ENCODE measurements at places on chromosomes 5 and 9.

DNA sequence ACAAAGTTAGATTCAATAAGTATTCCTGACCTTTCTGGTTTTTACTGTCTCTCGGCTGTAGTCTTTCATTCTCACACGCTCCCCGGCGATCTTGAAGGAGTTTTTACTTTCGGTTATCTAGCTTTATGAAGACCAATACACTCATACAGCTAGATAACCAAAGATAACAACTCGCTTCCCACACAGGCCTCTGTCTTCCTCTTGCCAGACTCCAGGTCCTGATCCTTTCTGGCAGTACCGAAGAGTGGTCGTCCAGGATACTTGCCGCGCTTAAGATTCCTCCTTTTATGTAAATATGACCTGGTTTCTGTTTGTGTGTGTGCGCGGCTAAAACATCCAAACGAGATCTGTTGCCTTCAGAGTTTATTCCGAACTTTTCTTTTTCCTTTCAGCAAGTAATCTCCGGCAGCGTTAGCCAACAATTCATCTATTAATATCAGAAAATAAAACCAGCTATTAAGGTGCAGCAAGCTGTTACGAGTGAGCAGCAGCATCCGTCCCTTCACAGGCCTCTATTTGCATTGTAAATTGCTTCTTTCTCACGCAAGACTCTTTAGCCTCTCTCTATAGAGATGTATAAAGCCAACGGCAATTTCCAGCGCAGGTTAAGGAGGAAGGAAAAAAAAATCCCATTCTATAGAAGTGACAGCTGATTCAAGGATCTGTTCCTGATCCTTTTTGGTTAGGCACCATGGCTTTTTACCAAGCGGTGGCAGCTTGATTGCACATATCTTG lies 216.1 kb downstream of the MEF2C start:
- DNase-seq, result no peak

GRCh38 chr9:27714388-27714787 lies 141.1 kb upstream of the C9orf72 start:
- no peak for DNase-seq

- DNase-seq, result no peak
Observed at GRCh38 chr9:133239533-133240090, 30.6 kb upstream of the OBP2B start.

DNA sequence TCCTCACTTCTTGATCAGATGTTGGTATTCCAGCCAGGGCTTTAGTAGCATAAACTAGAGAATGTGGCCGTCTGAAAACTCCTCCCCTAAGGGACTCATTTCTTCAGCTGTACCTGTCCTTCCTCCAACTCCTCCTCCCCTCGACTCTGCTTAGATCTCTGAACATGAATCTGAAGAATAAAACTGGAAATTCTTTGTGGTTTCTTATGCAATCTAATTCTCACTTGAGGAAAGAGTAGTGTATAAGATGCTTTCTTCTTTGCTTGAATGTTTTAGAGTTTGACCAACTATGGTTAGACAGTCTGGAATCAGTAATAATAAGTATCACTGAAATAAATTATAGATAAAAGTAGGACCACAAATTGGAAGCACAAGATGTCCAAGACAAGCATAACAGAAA lies 128.5 kb downstream of the LRRC70 start:
- DNase-seq, result no peak

DNA sequence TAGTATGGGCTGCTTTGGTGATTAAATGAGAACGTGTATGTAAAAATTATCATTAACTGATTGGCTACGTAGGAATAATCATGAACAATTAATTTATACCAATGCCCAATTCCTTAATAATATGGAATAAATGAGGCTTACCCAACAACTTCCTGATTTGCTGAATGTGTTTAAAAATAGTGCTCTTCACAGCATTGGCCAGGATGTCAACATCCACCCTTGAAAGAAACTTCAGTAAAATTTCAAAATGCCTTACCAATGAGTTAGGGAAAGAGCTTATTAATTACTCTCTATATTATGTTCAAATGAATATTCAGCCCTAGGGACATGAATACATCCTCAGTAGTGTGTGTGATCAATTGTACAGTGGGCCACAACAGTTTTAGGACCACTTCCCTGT lies 401.4 kb downstream of the PSAT1 start:
- no peak for DNase-seq

DNA sequence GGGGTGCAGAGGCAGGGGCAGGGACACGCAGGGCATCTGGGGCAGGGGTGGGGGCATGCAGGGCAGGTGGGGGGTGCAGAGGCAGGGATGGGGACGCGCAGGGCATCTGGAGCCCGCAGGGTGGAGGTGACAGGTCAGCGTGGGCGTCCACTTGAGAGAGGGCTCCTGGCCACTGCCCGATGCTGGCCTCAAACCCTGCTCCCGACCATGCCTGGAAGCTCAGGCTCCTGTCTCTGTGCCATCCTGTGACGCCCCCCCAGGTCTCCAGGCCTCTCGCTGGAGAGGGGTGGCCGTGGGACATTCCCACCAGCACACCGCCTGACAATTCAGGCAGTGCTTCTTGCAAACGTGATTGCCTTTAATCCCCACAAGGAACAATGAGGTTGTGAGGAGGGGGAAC lies 33.0 kb downstream of the ZDHHC11B start:
- DNase-seq, result no peak

DNA sequence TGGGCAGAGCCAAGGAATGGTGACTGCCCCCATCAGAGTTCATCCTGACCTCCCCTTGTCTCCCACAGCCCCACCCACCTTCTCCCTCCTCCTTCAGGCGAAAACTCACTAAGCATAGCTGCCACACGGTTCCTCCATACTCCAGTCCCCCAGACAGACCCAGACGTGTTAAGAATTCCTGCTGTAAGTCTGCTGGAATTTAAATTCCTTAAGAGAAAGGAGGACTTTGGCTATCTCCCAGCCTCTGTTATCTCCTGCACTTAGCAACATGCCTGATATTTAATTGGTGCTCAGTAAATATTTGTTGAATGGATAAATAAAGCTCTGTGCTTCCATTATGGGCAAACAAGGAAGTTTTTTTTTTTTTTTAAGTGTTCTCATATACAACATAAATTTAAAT lies 213.7 kb downstream of the RFK start:
- DNase-seq, result no peak
